ENCODE measurements at places on chromosomes 11 and 22.

DNA sequence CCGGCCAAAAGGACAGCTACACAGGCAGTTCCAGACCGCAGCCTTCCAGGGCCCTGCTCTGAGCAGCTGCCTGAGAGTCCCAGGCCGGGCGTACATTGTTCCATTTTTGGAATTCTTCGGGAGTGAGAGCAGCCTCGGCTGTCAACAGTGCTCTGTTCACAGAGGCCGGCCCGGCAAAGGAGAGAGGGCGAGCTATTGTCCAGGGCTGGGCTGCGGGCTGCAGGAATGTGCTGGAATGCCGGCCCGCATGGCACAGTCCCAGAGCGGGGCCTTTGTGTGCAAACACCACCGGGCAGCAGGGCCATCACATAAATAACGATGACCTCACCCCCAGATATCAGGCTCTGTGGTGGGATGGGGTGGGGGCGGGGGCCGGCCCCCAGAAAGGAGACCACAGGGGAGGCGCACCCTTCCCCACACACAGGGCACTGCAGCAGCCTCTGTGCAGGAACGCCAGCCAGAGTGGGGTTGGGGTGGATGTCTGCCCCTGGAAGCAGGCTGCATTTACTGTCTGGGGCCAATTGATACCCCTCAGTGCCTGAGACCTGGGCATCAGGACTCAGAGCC, 15.8 kb downstream of the LINC01488 start:
- DNase-seq = no peak

DNA sequence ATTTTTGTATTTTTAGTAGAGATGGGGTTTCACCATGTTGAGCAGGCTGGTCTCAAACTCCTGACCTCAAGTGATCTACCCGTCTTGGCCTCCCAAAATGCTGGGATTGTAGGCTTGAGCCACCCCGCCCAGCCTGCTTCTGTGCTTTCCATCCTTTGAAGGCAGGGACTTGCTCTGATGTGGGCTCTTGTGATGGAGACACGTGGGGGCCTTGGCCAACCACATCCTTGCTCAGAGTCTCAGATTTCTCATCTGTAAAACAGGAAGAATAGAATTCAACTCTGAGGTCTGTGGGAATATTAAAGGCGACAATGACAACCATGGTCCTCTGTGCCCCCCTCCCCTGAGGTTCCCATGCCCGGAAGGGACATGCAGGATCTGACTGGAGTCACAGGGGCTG, 3.8 kb upstream of the GGA1 start:
- no peak for DNase-seq

- DNase-seq = no peak
Measured at GRCh38 chr11:16805938-16806337, 67.5 kb downstream of the C11orf58 start.

DNA sequence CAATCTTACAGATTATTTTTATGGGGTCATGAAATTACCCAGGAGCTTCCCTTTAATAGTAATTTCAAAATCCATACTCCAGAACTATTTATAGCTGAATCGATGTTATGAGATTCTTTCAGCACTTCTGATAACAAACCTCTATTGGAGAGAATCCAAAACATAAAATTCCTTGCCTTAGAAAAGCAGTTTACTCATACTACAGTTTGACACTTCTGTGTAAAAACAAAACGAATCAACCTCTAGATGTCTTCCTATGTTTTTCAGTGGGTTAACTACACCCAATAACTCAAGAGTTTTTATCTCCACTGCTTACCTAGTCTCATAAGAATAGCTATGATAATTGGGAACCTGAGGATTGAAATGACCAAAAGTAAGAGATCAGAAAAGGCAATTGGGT, 35.6 kb downstream of the KIF18A start:
- DNase-seq = no peak

DNA sequence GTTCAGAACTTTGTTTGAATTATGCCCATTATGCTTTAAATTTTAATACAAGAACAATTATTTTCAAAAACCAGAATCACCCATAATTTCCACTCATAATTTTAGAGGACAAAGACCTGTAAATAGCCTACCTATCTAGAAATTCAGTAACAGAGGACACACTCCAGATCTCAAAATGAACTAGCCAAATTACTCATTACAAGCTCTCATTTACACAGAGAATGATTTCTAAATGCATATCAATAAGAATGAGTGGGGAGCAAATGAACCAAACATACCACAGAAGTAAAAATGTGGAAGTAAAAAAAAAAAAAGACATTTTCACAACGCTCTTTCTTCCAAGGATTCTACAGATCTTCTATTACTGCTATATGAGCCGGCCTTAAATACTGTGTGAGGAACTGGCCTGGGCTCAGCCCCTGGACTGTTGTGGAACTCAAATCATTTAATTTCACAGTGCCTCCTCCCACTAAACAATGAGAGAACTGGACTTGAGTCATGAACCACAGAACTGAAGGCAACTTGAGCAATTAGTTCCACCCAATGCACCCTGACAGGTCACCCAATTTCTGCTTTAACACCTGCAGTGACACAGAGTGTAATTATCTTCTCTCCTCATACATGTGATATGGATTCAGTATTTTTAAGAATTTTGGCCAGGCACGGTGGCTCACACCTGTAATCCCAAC, 8.0 kb downstream of the MRTFA start:
- no peak for DNase-seq

DNA sequence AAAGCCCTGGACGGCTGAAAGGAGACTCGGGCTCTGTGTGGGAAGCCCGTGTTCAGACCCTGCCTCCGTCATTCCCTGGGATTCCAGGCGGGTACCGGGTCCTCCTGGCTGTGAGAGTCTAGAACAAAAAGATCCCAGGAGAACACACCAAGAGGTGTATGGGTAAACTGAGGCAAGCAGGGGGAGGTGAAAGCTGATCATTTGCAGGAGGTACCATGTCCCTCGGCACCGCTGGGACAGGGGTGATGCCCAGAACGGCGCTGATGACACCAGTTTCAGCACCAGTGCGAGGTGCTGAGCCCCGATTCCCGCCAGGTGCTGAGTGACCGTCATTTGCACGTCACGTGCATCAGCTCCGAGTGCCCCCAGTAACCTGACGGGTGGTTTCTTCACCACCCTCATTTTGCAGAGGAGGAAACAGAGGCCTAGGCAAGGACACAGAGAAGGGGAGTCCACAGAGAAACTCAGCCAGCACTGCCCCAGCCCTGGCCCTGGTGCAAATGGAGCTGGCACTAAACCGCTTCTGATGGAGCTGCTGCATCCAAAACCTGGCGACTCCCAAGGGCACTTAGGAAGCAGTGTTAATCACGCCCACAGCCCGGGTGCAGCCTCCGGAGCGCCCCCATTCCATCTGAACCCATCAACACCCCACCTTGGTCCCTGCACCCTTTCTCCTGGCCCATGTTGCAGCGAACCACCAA, 16.8 kb downstream of the MACROD1 start:
- DNase-seq = no peak

GRCh38 chr22:24421428-24421931, 5.9 kb upstream of the ADORA2A start:
- no peak for DNase-seq

All from stimulated activated CD8-positive, alpha-beta memory T cell treated with anti-CD3 and anti-CD28 coated beads, Interleukin-7, amount 100 ng/mL, for 24 hours (primary cell).